Stimulated activated CD8-positive, alpha-beta memory T cell treated with anti-CD3 and anti-CD28 coated beads, Interleukin-2, amount 100 ng/mL, for 1 hour (primary cell): ENCODE measurements at places on chromosomes 7 and 10.

DNA sequence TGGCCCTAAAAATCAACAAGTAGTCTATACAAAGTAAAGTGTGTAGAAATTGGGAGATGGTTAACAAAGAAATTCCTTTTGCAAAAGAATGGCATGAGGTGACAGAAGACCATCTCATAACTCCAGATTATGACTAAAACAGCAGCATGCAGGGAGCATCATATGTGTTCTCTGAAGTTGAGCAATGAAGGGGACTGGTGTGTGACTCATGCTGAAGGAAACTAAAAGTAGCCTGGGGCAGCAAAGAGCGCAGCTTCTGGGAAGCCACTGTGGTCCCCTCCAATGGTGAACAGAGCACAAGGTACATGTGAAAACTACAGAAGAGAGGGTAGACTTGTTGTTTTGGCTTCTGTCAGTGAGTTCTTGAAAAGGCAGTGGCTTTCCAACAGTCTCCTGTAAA lies 133.4 kb downstream of the MACC1 start:
- DNase-seq = no peak

DNA sequence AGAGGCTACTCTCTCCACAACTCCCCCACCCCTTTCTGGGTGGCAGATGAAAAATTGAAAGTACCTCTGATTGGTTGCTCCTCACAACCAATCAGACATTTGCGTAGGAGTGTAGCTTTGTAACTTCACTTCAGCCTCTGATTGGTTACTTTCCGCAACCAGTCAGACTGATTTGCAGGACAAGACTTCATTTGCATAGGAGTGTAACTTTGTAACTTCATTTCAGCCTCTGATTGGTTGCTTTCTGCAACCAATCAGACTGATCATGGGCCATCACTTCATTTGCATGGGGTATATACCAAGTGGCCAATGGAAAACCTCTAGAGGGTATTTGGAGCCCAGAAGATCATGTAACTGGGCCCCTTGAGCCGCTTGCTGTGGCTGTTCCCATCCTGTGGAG lies 25.6 kb downstream of the CDNF start:
- DNase-seq = no peak

- no peak for DNase-seq
Measured at GRCh38 chr10:133134411-133135115, 25.5 kb upstream of the KNDC1 start.

GRCh38 chr7:30697719-30698460 lies 15.6 kb upstream of the CRHR2 start:
- no peak for DNase-seq

- DNase-seq = no peak
Measured at GRCh38 chr10:21497177-21497807, 28.2 kb downstream of the SKIDA1 start.

- no peak for DNase-seq
Measured at GRCh38 chr10:132493756-132494290, 43.8 kb upstream of the INPP5A start.

GRCh38 chr7:47078241-47078640 lies 503.7 kb downstream of the TNS3 start:
- no peak for DNase-seq

GRCh38 chr10:122822973-122823690 lies 22.5 kb downstream of the CUZD1 start:
- DNase-seq = no peak

- no peak for DNase-seq
Measured at GRCh38 chr10:86944031-86944419, 13.4 kb downstream of the MMRN2 start.

DNA sequence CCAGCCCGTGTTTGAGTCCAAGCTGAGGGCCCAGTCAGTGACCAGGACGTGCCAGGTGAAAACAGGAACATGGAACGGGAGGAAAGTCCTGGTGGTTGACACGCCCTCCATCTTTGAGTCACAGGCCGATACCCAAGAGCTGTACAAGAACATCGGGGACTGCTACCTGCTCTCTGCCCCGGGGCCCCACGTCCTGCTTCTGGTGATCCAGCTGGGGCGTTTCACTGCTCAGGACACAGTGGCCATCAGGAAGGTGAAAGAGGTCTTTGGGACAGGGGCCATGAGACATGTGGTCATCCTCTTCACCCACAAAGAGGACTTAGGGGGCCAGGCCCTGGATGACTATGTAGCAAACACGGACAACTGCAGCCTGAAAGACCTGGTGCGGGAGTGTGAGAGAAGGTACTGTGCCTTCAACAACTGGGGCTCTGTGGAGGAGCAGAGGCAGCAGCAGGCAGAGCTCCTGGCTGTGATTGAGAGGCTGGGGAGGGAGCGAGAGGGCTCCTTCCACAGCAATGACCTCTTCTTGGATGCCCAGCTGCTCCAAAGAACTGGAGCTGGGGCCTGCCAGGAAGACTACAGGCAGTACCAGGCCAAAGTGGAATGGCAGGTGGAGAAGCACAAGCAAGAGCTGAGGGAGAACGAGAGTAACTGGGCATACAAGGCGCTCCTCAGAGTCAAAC lies 5.2 kb downstream of the GIMAP5 start:
- DNase-seq = no peak

DNA sequence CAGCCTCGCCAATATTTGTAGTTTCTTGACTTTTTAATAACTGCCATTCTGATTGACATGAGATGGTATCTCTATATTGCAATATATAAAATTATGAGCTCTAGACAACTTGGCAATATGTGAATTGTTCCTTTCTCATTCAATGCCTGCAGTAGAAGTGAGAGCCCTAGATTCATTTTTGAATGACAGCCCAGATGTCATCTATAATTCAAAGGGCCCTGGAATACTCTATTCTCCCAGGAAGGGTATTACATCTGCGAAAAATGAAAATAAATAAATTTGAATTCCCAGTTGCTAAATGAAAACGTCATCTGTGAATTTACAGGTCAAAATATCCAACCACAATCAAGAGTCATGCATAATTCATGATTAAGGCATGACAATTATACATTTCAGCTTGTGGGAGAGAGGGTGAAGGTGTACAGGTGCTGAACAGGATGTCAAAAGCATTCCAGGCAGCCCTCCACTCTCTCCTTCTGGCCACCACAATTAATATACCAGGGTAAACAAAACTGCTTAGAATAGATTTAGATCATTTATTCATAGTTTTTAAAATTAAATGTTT lies 1147.3 kb downstream of the XPNPEP1 start:
- DNase-seq = no peak

DNA sequence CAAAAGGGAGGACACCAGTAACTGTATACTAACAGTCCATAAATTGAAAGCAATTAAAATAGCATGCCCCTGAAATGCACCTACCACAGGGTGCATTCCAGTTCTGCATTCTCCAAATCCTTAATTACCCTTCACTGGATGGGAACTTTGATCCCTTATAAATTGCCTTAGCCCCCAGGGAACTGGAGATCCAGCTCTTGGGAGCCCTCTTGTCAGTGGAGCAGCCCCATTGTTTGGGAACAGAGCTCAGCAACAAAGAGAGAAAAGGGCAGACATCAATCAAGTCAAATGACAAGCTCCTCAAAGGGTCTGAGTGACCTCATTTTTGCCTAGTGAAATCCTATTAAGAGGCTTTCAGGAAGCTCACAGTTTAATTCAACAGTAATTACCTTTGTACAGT lies 472.6 kb downstream of the XPNPEP1 start:
- no peak for DNase-seq

DNA sequence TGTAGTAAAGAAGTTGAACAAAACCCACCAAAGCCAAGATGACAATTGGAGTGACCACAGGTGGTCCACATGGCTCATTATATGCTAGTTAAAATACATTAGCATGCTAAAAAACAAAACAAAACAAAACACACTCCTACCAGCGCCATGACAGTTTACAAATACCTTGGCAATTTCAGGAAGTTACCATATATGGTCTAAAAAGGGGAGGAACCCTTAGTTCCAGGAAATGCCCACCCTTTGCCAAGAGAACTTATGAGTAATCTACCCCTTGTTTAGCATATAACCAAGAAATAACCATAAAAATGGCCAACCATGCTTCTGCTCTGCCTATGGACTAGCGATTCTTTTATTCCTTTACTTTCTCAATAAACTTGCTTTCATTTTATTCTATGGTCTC lies 979.1 kb upstream of the POT1 start:
- no peak for DNase-seq

DNA sequence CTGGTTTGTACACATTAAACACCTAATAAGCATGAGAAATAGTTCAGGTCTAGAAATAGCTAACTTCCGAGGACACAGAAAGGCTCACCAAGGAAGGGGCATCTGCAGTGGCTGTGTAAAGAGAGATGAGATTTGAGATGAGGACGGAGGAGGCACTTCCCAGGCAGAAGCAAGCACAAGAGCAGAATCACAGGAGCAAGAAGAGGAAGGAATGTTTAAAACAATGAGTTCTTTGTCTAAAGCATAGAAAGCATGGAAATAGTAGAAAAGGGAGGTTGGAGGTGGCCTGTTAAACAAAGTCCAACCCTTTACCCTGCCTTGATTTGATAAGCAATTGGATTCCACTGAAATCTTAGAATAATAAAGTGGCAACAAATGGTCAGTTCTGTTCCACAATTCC lies 11.6 kb upstream of the PON3 start:
- DNase-seq = no peak

DNA sequence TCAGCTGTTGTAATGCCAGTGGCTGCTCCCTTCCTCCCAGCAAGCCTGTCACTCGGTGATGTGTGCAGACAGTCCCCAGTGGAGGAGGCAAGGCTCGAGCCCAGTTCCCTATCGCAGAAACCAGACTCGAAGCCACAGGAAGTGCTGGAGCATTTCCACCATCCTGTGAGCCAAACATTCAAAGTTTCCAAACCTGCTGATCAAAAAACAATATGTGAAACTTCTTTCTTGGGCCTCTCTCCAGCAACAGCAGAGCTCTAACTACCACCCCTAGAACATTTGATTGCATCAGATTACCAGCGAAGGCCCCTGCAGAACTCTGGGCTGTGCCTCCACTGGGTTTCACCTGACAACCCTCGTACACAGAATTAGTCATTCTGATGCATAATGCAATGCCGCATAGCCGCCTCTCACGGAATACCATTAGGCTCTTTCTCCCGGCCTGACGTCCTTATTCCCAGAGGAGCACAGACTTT lies 94.0 kb downstream of the ELMO1 start:
- DNase-seq = no peak

GRCh38 chr7:15648461-15648961 lies 38.0 kb downstream of the MEOX2 start:
- no peak for DNase-seq

- DNase-seq = no peak
Measured at GRCh38 chr7:107592361-107593024, 12.4 kb downstream of the BCAP29 start.

DNA sequence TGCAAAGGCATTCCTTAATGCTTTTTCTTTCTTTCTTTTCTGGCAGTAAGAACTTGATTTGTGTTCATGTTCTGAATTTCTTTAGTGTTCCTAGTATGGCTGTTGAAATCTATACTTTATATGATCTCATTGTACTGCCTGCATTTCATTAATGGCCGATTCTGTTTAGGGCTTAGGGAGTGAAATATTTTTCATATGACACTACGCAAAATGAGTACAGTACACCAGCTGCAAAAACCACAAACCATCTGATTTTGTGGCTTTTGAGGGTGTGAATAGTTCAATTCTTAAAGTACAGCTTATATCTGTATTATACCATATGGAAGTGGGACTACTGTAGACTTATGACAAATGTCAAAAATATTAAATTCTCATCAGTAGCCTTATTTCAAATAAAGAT lies 69.1 kb upstream of the FOXP2 start:
- DNase-seq = no peak

DNA sequence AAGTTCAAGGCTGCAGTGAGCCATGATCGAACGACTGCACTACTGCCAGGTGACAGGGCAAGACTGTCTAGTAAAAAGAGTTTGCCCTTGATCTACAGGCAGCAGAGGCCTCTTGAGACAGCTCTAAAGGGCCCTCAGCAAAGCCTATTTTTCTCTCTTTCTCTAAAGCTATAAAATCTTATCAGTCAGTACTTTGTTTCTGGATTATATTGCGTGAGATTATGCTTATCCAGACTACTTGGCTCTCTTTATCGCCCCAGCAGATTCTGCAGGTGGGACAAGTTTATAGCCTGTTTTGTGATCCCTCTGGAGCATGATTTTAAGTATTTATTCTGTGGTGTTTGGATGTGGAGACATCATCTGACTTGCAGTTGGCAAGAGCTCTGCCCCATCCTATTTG lies 2.7 kb downstream of the RPP38 start:
- no peak for DNase-seq

GRCh38 chr10:34922138-34922537 lies 107.0 kb upstream of the PARD3 start:
- no peak for DNase-seq

DNA sequence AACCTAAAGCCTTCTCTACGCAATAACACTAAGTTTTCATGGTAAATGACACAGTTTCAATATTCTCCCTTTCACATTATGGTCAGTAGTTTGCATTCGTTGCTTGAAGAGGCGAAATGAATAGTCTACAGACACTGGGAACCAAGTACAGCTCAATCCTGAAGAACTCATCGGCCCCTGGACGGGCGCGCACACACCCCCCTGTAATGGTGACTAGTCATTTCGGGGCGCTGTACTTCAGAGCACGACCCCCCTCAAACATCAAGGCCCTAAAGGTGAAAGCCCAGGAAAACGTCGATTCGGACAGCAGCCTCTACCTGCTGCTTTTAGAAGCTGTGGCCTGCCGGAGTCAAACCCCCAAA lies 1.0 kb downstream of the NT5C2 start:
- no peak for DNase-seq

DNA sequence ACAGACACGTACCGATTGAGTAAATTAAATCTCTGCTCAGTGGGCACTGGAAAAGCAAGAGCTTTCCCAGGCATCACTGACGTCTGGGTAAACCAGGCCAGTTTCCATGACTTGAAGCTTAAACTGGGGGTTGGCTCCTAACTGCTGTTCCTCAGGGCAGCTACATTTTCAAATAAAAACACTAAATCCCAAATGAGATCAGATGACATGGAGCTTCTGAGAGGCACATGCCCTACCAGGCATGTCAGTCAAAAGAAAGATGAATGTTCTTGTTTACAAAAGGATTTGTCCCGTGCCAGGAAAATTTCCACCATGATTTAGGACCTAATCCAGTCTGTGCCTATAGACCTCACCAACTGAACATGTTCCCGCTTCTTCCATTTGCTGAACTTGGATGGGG lies 220.2 kb downstream of the KCNMA1 start:
- no peak for DNase-seq

- no peak for DNase-seq
Measured at GRCh38 chr10:73097305-73097670, 622 bp upstream of the P4HA1 start.

GRCh38 chr10:114626841-114627240 lies 31.2 kb downstream of the ABLIM1 start:
- no peak for DNase-seq
